ENCODE measurements at places on chromosomes 12 and 14.

DNA sequence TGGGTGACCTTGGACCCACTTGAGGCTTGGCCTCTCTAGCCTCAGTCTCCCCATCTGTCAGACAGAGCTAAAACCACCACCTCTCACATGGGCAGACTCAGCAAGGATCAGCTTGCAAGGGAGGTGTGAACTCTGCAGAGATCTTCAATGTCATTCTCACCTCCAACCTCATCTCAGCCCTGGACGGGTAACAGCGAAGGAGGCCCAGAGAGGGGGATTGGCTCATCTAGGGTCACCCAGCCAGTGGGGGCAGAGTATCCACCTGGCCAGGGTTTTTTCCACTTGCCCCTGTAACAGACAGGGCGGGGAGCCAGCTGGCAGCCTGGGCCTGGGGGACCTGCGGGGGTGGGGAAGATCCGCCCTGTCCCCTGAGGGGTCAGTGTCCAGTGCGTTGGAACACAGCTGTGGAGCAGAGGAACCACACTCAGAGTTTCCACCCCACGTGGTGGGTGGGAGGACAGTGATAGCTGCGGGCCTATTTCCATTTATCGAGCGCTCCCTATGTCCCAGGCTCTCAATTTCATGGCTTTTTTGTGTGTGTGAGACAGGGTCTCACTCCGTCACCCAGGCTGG, 27.4 kb downstream of the DTX1 start:
- no peak for DNase-seq

- no peak for DNase-seq
Measured at GRCh38 chr14:101509730-101510371, 51.4 kb upstream of the DIO3 start.

DNA sequence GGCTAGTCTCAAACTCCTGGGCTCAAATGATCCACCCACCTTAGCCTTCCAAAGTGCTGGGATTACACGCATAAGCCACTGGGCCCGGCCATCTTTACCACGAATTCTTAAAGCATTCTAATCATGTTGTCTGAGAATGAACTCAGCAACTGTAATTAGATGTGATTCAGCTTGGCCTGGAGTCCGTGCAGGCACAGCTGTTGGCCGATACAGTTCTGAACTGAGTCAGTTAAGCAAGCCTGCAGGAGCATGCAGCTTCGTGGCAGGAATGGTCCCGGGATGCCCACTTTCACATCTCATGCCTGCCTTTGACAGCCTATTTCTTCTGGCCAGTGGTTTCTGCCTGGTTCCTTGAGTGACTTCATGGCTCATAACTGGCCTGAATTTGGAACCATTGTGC, 194.1 kb downstream of the ANO6 start:
- peak; percentile 78 for DNase-seq

DNA sequence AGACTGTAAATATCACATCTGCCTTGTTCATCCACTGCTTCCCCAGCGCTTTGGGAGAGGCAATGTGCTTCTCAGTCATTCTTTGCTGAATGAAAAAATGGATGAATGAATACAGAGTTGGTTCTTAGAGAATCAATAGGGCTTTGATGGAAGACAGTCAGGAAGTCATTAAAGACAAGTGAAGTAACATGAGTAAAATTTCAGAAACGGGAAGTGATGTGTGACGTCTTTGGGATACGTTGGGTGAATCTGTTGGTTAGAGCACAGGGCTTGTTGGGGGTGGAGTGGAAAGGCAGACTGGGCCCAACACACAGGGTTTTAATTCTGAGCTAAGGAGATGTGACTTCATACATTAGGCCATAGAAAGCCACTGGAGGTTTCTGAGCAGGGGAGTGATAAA, 39.0 kb upstream of the NRXN3 start:
- DNase-seq, result no peak

- DNase-seq, result no peak
Measured at GRCh38 chr14:78141590-78141989, 28.6 kb upstream of the NRXN3 start.

GRCh38 chr12:123151457-123152454, 866 bp upstream of the PITPNM2 start:
- peak; percentile 41 for DNase-seq

- DNase-seq, result no peak
Measured at GRCh38 chr14:31935391-31935790, 141.7 kb upstream of the ARHGAP5 start.

- DNase-seq, result peak; percentile 64
Measured at GRCh38 chr12:13000616-13000924, 505 bp upstream of the HEBP1 start.

DNA sequence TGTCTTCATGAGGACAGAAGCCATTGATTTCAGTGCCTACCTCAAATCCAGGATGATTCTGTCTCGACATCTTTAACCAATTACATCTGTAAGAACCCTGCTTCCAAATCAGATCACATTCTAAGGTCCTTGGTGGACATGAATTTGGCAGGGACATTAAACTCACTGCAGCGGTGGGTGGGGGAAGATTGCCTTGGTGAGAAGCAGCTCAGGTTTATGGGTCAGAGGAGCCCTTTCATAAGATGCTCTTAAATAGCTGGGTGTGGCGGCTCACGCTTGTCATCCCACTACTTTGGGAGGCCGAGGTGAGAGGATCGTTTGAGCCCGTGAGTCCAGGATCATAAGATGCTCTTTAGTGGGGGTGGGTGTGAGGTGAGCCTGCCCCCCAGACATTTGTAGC, 42.9 kb downstream of the ELK3 start:
- DNase-seq, result no peak

GRCh38 chr14:81435391-81436295, 35.5 kb upstream of the STON2 start:
- peak; percentile 6 for DNase-seq

DNA sequence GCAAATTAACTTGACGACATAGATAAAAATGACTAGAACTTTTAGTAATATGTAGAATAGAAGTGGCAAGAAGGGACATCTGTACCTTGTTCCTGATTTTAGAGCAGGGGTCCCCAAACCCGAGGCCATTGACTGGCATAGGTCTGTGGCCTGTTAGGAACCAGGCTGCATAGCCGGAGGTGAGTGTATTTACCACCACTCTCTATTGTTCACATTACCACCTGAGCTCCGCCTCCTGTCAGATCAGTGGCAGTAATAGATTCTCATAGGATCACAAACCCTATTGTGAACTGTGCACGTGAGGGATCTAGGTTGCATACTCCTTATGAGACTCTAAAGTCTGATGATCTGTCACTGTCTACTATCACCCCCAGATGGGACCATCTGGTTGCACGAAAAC, 113.6 kb upstream of the AVPR1A start:
- no peak for DNase-seq

- no peak for DNase-seq
Measured at GRCh38 chr12:56953314-56953713, 4.1 kb downstream of the RDH16 start.

- peak; percentile 82 for DNase-seq
Measured at GRCh38 chr12:42135259-42135814, 9.3 kb downstream of the GXYLT1 start.

- peak; percentile 70 for DNase-seq
Measured at GRCh38 chr12:95201056-95201670, 16.1 kb downstream of the FGD6 start.

DNA sequence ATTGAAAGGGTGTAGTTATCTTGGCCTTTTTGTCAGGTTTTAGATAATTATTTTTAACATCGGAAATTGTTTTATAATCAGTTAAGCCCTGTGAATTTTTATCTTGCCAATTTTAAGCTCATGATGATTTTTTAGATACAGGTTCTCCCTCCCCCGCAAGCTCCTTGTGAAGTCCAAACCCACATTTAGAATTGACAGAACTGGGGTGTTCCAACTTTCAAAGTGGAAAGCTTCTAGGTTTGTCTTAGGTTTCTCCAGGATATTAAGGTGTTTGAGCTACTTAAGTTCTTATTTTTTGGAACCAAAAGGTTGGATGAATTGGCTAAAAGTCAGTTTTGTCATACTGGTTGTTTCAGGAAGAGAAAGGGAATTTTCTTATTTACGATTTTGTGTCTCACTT, 49.1 kb downstream of the ATP2A2 start:
- DNase-seq, result no peak

DNA sequence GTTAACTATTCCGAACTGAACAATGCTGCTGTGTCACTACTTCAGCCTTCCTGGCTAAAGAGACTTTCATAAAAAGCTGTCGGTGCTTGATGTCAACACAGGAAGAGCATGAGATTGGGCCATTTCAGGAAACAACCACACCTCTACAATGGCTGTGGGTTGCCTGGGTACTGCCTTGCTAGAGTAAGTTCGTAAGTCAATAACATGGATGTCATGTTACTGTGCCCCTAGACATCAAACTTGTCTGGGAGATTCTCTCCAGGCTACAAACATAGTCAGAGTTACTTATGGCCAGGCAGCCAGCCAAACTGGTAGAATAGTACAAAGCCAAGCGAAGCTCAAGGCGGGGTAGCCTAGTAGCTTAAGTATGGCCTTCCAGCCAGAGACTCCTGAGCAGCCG, 23.1 kb downstream of the MAX start:
- DNase-seq, result no peak

DNA sequence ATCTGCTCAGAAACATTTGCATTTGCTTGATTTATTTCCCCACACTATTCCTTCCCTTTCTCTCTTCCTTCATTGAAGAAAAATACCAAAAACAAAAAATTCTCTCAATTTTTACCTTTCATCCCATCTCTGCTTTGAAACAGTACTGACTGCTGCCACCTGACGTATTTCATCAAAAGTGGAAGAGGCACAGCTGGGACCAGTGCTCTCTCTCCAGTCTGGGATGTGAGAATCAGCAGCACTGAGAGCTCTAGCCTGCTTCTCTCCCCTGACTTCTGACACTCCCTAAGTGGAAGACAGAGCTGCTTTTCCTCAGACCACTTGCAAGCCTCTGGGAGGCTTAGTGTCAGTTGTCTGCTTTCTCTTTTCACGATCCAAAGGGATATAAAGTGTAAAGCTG, 36.9 kb downstream of the TTLL5 start:
- DNase-seq, result no peak

- peak; percentile 24 for DNase-seq
Measured at GRCh38 chr14:103848175-103849077, 1.1 kb upstream of the PPP1R13B start.

GRCh38 chr14:24438223-24439097, 4.1 kb downstream of the SDR39U1 start:
- DNase-seq, result no peak

- peak; percentile 46 for DNase-seq
Measured at GRCh38 chr14:62329427-62329826, 567.2 kb downstream of the SNAPC1 start.

- DNase-seq, result peak; percentile 88
Measured at GRCh38 chr14:24366721-24367513, 1.1 kb upstream of the NFATC4 start.

DNA sequence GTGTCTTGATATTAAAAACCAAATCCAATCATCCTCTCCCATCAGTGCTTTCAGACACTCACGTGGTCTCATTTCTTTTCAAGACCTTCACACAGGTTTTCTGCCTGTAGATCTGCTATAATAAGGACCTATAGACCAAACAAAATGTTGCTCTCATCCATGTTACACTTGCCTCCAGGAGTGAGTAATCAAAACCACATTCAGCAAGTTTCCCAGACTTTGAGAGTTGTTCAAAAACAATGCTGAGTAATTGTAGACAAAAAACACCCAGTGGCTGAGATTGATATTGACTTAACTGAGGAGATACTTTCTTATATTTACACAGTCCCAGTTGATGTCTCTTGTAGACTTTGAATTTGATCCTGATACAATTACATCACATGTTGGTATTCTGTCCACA, 383.1 kb downstream of the TMEM132D start:
- no peak for DNase-seq

DNA sequence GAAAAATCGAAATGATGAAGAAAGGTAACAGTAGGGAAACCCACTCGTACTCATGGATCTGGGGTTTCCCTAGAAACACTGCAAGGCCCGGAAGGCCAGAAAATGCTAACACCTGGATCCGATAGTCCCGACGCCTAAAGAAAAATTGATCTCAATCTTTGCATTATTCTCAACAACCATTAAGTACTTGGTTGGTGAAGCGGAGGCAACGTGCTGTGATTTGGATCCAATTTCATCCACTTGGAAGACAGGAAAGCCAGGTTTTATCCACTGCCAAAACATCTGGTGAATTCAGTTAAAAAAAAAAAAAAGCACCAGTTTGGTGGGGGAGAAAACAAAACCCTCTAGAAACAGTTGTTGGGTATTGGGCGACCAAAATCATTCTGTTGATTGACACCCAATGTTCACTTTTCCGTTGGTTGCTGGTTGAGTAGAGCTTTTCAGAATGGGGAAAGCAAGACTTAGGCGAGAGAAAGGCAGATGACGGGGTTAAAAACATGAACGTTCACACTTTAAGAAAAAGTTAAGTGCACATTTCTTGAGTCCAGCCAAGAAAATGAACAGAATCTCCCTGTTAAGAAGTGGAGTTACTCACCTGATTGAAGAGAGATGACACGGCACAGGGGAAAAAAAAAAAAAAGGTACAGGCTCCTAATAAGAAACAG, 41.9 kb upstream of the MED13L start:
- no peak for DNase-seq

- peak; percentile 74 for DNase-seq
Measured at GRCh38 chr12:116247377-116247776, 30.1 kb downstream of the MED13L start.

- no peak for DNase-seq
Measured at GRCh38 chr12:10998204-10998603, at the start of gene TAS2R20. TAS2R20 (minus strand) TSS chr12:10998304; CDS start chr12:10997875, 429 bp downstream.

DNA sequence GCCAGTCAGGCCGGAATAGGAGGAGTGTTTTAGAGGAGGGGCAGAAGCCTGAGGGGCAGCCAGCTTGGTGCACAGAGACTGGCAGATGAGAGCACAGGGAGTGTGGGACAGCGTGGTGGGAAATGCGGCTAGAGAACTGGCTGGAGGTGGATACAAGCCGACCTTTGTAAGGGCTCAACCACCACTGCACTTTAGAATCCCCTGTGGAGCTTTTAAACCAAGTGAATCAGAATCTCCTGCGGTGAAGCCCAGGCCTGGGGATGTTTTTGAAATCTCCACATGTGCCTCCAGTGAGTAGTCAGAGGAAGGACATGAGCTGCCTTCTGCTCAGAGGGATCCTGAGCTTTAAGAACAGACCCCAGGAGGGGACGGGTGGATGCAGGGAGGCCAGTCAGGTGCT, 10.9 kb upstream of the PCED1B start:
- DNase-seq, result no peak

- peak; percentile 78 for DNase-seq
Measured at GRCh38 chr14:77612011-77612620, 4.3 kb downstream of the SPTLC2 start.

- no peak for DNase-seq
Measured at GRCh38 chr12:96864335-96864734, 42.7 kb upstream of the NEDD1 start.

GRCh38 chr12:124443931-124444712, 123.3 kb downstream of the NCOR2 start:
- no peak for DNase-seq

- DNase-seq, result peak; percentile 13
Measured at GRCh38 chr14:91315844-91316267, 71.4 kb upstream of the GPR68 start.

GRCh38 chr14:85576218-85576617, 46.3 kb downstream of the FLRT2 start:
- no peak for DNase-seq

DNA sequence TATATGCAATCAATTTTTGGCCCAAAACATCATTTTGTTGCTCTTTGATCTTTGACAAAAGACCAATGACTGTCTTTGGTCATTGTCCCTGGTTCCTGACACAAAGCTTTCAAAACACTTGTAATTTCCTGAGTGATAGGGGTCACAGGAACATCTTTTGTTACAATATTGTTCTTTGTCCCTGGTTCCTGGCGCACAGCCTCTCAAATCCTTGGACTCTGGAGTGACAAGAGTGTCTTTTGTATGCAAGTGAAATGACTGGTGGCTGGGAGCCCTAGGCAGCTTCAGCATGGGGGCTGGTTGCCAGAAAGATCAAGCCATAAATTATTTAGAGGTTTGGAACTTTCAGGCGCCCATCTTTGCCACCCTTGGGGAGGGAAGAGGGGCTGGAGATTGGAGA, 53.9 kb downstream of the DNAH10 start:
- no peak for DNase-seq
